NB4 (cell line): ENCODE measurements at places on chromosomes 16 and 17.

DNA sequence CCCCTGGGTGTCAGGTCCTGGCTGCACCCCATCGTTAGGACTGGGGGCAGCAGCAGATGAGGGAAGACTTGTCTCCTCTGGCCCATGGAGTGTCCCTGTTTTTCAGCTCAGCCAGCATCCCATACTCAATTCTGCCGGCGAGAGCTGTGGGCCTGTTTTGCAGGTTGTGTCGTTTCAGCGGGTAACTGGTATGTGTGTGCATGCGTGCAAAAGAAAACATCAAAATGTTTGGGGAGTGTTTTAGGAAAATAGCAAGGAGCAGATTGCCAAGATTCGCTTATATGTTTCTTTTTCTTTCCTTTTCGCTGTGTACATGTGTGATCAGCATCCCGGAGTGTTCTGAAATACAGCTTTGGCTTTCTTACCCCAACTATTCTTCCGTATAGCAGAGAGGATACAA, 34.7 kb downstream of the MSI2 start:
- no peak for DNase-seq

GRCh38 chr16:15650698-15651171, 690 bp downstream of the NDE1 start:
- DNase-seq = peak; percentile 35

DNA sequence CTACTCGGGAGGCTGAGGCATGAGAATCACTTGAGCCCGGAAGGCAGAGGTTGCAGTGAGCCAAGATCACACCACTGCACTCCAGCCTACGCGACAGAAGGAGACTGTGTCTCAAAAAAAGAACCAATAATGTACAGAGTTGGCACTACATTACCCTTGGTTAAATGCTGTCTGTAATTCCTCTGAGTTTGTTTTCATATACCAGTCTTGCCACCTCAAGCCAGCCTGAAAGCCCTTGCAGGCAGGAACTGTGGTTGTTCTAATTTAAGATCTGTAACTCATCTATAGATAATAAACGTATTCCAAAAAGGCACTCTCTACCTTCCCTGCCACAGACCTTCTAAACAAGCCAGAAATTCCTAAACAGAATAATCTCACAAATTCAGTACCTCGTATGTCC, 4.3 kb upstream of the KANSL1 start:
- DNase-seq = no peak

- DNase-seq = no peak
These were observed 17.4 kb upstream of the ICAM2 start for GRCh38 chr17:64037802-64038201.

- DNase-seq = no peak
These were observed 184.5 kb downstream of the TANC2 start for GRCh38 chr17:63150490-63150889.

GRCh38 chr16:59169168-59169567, 435.1 kb upstream of the GOT2 start:
- DNase-seq = no peak
